ENCODE measurements at places on chromosomes 6 and 20.
A peak's percentile ranks its signal among the peaks of the same experiment; 100 is the strongest.

- no peak for DNase-seq
Measured at GRCh38 chr6:145047891-145048290, 687.4 kb downstream of the EPM2A start.

DNA sequence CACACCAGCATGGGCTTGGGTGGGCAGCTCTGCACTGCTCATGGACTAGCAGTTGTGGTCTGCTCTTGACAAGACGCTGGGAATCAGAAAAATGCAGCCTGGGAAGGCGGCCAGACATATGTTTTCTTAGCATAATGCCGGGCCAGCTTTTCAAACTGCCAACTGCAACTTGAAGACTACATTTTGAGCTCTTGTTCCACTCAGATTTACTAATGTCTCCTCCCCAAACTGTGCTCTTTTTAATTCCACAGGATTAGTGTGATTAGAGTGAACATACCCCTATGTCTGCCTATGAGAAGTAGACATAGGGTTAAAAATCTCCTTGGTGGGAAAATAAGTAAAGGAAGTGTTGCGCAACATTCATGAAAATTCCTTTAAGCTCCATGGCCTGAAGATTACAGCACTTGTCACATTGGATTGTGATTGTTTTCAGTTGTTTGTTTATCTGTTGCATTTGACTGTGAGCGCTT lies 5.3 kb upstream of the FNDC1 start:
- DNase-seq = no peak

DNA sequence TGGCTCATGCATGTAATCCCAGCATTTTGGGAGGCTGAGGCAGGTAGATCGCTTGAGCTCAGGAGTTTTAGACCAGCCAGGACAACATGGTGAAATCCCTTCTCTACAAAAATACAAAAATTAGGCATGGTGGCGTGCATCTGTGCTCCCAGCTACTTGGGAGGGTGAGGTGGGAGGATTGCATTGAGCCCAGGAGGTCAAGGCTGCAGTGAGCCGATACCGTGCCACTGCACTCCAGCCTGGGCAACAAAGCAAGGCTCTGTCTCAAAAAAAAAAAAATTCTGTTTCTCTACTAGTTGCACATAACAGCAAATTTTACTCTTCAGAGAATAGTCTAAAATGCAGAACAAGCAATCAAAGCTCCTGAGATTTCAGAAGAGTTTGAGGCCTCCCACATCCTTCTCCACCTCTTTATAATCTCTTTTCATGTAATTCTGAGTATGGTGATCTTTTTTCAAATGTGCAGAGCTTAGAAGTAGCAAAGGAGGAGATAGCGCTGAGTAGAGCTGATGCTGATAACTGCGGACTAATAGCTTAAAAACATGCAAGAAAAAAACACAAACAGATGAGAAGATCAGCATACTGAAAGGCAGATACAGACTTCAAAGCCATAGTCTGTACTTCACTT lies 23.3 kb downstream of the LRRN4 start:
- DNase-seq = no peak

DNA sequence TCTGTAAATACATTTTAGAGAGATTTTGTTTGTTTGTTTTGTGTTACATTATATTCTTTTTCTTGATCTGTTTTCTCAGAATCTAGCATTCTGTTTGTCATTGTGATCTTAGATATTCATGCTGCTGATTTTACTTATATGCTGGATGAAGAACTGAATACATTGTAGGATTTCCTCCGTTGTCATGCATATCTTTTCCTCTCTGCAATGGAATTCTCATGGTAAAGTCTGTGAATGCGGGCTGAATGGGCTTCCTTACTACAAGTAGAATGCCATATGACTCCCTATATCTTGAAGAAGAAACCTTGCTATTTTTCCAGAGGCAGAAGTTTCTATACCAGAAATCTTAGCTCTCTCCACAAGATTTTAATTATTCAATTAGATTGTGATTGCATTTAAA lies 2.4 kb upstream of the DEFB114 start:
- DNase-seq = no peak

DNA sequence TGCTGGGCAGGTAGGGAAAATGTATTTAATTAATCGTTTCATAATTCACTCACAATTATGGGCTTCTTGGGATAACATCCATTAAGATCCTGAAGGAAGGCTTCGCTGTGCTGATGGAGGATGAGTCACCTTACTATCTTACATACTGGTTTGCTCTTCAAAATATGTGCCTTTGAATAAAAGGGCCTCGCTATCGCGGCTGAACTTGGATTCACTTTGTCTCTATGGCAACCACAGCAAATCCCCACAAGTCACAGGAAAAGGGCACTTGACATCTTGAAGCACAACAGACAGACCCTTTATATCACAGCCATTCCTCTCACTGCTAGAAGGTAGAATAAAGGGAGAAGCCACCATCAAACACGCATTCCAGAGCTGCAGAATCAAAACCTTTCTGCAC lies 141.3 kb upstream of the MYLIP start:
- DNase-seq = no peak

GRCh38 chr6:35776364-35777215 lies at the start of gene CLPSL2:
CLPSL2 (plus strand) TSS chr6:35776598; CDS start chr6:35776619, 21 bp downstream.
- peak; percentile 26 for DNase-seq

GRCh38 chr6:83605517-83605916 lies 93.2 kb downstream of the PRSS35 start:
- DNase-seq = no peak

GRCh38 chr20:56002908-56003800 lies 2.2 kb downstream of the CBLN4 start:
- DNase-seq = no peak

- DNase-seq = no peak
Measured at GRCh38 chr6:72946774-72947173, 278.5 kb downstream of the KHDC1L start.

GRCh38 chr6:148324297-148324985 lies 18.2 kb upstream of the SASH1 start:
- DNase-seq = no peak

DNA sequence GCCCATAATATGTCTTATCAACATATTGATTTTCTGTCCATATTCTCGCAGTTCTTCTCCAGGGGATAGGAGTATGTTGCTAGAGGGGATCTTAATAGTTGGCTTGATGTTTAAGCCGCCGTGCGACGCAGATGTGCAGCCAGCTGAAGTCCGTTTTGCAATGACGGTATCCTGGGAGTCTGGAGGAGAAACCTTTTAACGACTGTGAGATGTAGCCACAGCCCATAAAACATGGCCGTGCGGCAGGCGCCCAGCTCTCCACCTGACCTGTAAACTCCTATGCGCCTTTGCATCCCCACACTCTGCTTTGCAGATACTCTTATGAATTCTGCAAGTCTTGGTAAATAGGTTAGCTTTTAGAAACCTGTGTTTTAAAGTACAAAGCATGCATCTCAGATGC lies 36.9 kb downstream of the BMP6 start:
- DNase-seq = no peak

GRCh38 chr20:59120919-59121318 lies 42.7 kb upstream of the ZNF831 start:
- no peak for DNase-seq

GRCh38 chr6:128471907-128472306 lies 48.5 kb downstream of the PTPRK start:
- no peak for DNase-seq

Data from SHP77 (cell line).